IMR-90 (cell line): ENCODE measurements at places on chromosomes 3 and 15. TPM values are rescaled to one million over a fixed set of nuclear protein-coding genes. Genes with fewer than 3 reads are reported as not detected.
A peak's percentile ranks its signal among the peaks of the same experiment; 100 is the strongest.

- peaks cover 19% of the 10 kb centered on the region for H3K36me3 ChIP-seq
- peaks cover 14% of the 10 kb centered on the region for H3K27me3 ChIP-seq
- no peak within 1 kb of the TSS for H3K27ac ChIP-seq
- H3K4me3 ChIP-seq, result no peak within 1 kb of the TSS
Measured at GRCh38 chr3:9703736-9704346, at the start of gene CPNE9. Gene CPNE9 (plus strand): TSS chr3:9703833. CDS start chr3:9703997, 164 bp downstream.

- H3K4me1 ChIP-seq, result no peaks in the 10 kb centered on the region
- no peaks in the 10 kb centered on the region for H3K36me3 ChIP-seq
- peaks cover 2% of the 10 kb centered on the region; the same call in 1 of the 2 replicates for H3K27me3 ChIP-seq
- H3K4me3 ChIP-seq, result no peak overlapping the region
Measured at GRCh38 chr15:81851757-81852156, 194.1 kb downstream of the MEX3B start.

GRCh38 chr15:32956711-32957110 lies 237.8 kb downstream of the FMN1 start:
- H3K36me3 ChIP-seq, result no peaks in the 10 kb centered on the region
- no peak overlapping the region for H3K4me3 ChIP-seq
- peaks cover 34% of the 10 kb centered on the region for H3K4me1 ChIP-seq
- peak overlapping the region; percentile 29; the same call in 1 of the 2 replicates for H3K27ac ChIP-seq
- no peak for DNase-seq

GRCh38 chr15:70698426-70698825 lies 64.9 kb downstream of the UACA start:
- no peak for DNase-seq
- H3K27me3 ChIP-seq, result no peaks in the 10 kb centered on the region
- H3K4me1 ChIP-seq, result peaks cover 13% of the 10 kb centered on the region
- peaks cover 4% of the 10 kb centered on the region for H3K36me3 ChIP-seq
- no peak overlapping the region for H3K27ac ChIP-seq

- H3K27me3 ChIP-seq, result no peaks in the 10 kb centered on the region
- H3K27ac ChIP-seq, result no peak overlapping the region
- H3K36me3 ChIP-seq, result peaks cover 3% of the 10 kb centered on the region; the same call in 1 of the 2 replicates
Measured at GRCh38 chr3:182889948-182890629, 90.2 kb downstream of the DCUN1D1 start.

DNA sequence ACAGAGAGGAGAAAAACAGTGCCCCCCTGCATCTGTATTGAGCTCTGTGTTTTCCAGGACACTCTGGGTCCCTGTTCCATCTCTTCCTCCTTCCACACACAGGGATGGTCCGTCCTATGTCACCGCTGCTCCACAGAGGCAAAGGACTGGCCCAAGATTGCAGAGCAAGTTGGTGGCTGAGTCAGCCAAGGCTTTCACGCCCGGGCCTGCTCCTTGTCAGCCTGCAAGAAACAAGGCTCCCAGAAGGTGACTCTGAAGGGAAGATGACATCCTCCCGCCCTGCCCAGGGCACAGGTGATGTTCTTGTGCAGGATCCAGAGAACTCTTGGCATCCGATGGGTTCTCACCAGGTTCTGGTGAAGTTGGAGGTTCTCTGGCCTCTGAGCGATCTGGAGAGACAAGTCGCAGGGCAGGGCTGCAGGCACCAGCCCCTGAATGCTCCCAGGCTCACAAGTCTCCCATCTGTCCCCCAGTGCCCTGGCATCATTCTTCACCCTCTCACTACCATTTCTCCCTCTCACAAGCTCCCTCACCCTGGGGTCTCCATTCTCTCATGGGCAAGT lies 138.6 kb downstream of the MEGF11 start:
- no peak overlapping the region for H3K27ac ChIP-seq
- H3K4me3 ChIP-seq, result no peak overlapping the region
- H3K36me3 ChIP-seq, result no peaks in the 10 kb centered on the region
- DNase-seq, result no peak
- peaks cover 43% of the 10 kb centered on the region for H3K27me3 ChIP-seq
- H3K4me1 ChIP-seq, result no peaks in the 10 kb centered on the region

GRCh38 chr15:83144771-83145170 lies 37.3 kb downstream of the TM6SF1 start:
- H3K4me3 ChIP-seq, result no peak overlapping the region
- H3K27me3 ChIP-seq, result no peaks in the 10 kb centered on the region
- peaks cover 23% of the 10 kb centered on the region for H3K36me3 ChIP-seq
- H3K27ac ChIP-seq, result no peak overlapping the region

GRCh38 chr3:12400616-12401194 lies 83.6 kb upstream of the TSEN2 start:
- peaks cover 6% of the 10 kb centered on the region for H3K4me1 ChIP-seq
- no peaks in the 10 kb centered on the region for H3K27me3 ChIP-seq
- peak; percentile 86 for DNase-seq
- no peak overlapping the region for H3K4me3 ChIP-seq
- no peak overlapping the region for H3K27ac ChIP-seq
- H3K36me3 ChIP-seq, result no peaks in the 10 kb centered on the region

DNA sequence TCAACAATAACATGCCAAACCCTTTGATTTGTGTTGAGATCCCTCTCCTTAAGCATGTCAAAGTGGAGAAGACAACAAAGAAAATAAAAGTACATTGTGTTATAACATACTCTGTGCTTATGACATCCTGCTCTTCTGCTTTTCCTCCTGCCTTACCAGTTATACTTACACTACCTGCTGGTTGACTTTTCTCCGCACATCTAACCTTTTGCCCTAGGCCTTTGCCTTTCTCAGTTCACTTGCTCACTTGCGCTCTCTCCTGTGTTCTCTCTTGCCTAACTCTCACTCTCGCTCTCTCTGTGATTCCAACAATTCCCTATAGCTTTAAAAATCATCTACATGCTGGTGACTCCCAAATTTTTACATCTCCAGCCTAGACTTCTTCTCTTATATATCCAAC lies 5.7 kb downstream of the DNAH12 start:
- no peaks in the 10 kb centered on the region for H3K27me3 ChIP-seq
- no peak overlapping the region for H3K27ac ChIP-seq
- H3K4me1 ChIP-seq, result no peaks in the 10 kb centered on the region
- H3K4me3 ChIP-seq, result no peak overlapping the region
- no peaks in the 10 kb centered on the region for H3K36me3 ChIP-seq

Gene ZIC1
- not detected in 2 replicates for total RNA-seq

Gene PEX5L
- total RNA-seq, result under 0.01 TPM in 1 of 2 replicates, not detected in the other

GRCh38 chr3:196883361-196883760 lies 15.6 kb downstream of the SENP5 start:
- no peak overlapping the region for H3K27ac ChIP-seq
- peaks cover 13% of the 10 kb centered on the region for H3K36me3 ChIP-seq
- no peak overlapping the region for H3K4me3 ChIP-seq
- H3K4me1 ChIP-seq, result peaks cover 2% of the 10 kb centered on the region; the same call in 1 of the 2 replicates
- H3K27me3 ChIP-seq, result no peaks in the 10 kb centered on the region
- DNase-seq, result no peak

- peaks cover 14% of the 10 kb centered on the region; the same call in 1 of the 2 replicates for H3K36me3 ChIP-seq
- peak overlapping the region; percentile 56 for H3K4me3 ChIP-seq
- no peaks in the 10 kb centered on the region for H3K27me3 ChIP-seq
- peaks cover 4% of the 10 kb centered on the region; the same call in 1 of the 2 replicates for H3K4me1 ChIP-seq
Measured at GRCh38 chr15:82047453-82048400, 1.9 kb upstream of the MEX3B start.

Gene STRA6
- total RNA-seq, result not detected in 2 replicates

Gene GSK3B
- 33.2 and 39.7 TPM in 2 replicates for total RNA-seq

DNA sequence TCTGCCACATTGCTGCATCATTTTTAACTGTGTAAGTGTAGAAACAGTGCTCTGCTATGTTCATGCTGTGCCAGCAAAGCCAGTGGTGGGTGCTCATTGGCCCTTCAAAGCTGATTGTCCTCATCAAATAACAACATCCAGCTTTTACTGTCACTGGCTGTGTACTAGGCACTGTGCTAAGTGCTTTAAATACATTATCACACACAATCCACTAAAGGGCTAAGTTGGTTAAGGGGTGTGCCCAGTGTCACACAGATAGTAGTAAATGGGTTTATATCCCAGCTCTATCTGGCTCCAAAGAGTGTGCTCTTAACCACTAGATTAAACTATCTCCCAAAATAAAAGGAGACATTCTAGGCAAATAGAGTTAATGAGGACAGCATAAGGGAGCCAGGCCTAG lies 7.7 kb downstream of the TUBGCP4 start:
- H3K27me3 ChIP-seq, result no peaks in the 10 kb centered on the region
- DNase-seq, result no peak
- peaks cover 3% of the 10 kb centered on the region for H3K4me1 ChIP-seq

- DNase-seq, result peak; percentile 43
- H3K4me3 ChIP-seq, result no peak overlapping the region
- peak overlapping the region; percentile 83 for H3K27ac ChIP-seq
- no peaks in the 10 kb centered on the region for H3K27me3 ChIP-seq
- H3K4me1 ChIP-seq, result peaks cover 11% of the 10 kb centered on the region
Measured at GRCh38 chr15:92808598-92809063, 91.5 kb upstream of the CHD2 start.

Gene TNFAIP8L3
- total RNA-seq, result 0.83 and 0.90 TPM in 2 replicates

Gene DLL4
- total RNA-seq, result 1.7 and 1.8 TPM in 2 replicates

DNA sequence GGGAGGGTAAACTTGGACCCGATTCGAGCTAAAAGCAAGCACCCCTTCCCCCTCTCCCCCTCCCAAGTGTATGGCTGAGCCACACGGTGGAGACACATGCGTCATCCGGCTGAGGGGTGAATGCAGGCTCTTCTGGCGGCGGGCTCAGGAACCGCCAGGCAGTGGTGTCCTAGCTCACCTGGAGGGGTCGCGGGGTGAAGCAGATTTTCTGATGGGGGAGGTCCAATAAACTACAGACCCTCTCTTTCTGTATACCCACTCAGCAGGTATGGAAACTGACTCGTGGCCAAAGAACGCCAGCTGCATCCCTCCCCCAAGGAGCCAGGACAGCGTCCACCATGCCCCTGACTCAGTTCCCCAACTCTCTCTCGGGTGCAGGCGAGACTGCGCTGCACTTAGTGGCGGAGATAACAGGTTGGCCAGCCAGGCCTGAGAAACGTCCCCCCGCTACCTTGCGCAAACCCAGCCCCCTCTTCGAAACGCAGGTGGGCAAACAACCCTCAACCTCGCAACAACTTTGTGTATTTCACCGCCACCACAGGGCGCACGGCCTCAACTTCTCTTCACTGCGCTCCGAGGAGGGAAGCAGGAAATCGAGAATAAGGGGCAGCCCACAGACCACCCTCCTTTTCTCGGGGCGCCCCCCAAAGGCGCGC lies 1.3 kb downstream of the MAGI1 start:
- H3K27me3 ChIP-seq, result no peaks in the 10 kb centered on the region
- H3K36me3 ChIP-seq, result no peaks in the 10 kb centered on the region
- H3K27ac ChIP-seq, result peak overlapping the region; percentile 88
- DNase-seq, result peak; percentile 64
- peaks cover 32% of the 10 kb centered on the region for H3K4me1 ChIP-seq

Gene CLRN1
- not detected in 2 replicates for total RNA-seq

Gene TBC1D5
- 53.6 and 57.0 TPM in 2 replicates for total RNA-seq

Gene LIPH
- 0.28 and 0.36 TPM in 2 replicates for total RNA-seq

DNA sequence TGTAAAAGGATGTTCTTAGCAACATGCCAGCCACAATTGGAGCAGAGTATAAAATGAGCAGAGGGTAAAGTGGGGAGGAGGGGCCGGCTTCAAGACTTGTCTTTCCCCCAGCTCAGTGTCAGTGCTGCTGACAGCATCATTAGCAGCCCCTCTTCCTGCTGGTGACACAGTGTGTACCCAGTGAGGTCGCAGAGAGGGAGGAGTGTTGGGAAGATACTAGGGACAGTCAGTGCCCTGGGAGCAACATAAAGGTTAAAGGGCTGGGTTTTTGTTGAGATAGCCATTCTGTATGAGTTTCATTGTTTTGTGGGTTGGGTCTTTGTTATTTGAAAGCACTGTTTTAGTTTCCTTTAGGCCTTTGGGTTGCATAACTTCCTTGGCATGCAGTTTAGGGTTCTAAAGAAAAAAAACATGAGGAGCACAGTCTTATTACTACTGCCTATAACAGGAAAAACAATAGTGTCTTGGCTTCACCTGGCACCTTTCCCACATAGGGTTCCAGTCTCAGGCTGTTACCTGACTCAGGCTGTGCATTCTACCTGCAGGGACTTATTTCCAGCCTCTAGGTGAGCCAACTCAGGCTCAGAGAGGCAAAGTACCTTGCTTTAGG lies 94.1 kb upstream of the SKOR1 start:
- H3K4me3 ChIP-seq, result no peak overlapping the region
- H3K36me3 ChIP-seq, result no peaks in the 10 kb centered on the region
- no peak overlapping the region for H3K27ac ChIP-seq
- no peaks in the 10 kb centered on the region for H3K27me3 ChIP-seq
- no peaks in the 10 kb centered on the region for H3K4me1 ChIP-seq

DNA sequence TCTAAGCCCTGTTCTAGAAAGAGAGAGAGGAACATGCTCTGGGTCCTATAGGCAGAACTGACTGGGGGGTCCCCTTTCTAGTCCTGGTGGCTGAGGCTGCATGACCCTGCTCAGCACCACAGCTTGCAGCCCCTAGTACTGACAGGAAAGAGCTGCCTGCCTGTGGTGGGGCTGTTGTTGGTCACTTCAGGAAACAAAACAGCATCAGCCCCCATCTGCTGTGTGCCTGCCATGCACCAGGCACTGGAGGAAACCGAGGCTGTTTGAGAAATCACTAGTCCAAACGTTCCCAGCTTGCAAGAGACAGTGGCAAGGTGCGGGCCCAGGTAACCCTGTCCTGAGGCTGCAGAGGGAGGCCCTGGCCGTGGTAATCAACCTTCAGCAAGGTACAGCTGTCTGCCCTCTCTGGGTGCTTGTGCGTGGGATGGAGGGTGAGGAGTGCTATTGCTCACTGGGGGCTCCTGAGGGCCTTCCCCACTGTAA lies 90.6 kb downstream of the IQSEC1 start:
- no peak overlapping the region for H3K4me3 ChIP-seq
- H3K36me3 ChIP-seq, result no peaks in the 10 kb centered on the region
- H3K27ac ChIP-seq, result no peak overlapping the region
- no peak for DNase-seq
- H3K27me3 ChIP-seq, result no peaks in the 10 kb centered on the region

Gene ERC2
- 0.18 and 0.28 TPM in 2 replicates for total RNA-seq

GRCh38 chr15:83287541-83288027 lies 3.1 kb upstream of the BNC1 start:
- peaks cover 13% of the 10 kb centered on the region for H3K4me1 ChIP-seq
- H3K36me3 ChIP-seq, result no peaks in the 10 kb centered on the region

- no peaks in the 10 kb centered on the region for H3K4me1 ChIP-seq
- H3K27ac ChIP-seq, result no peak overlapping the region
- H3K36me3 ChIP-seq, result peaks cover 91% of the 10 kb centered on the region
- DNase-seq, result no peak
Measured at GRCh38 chr15:70054366-70054765, 43.4 kb downstream of the TLE3 start.

DNA sequence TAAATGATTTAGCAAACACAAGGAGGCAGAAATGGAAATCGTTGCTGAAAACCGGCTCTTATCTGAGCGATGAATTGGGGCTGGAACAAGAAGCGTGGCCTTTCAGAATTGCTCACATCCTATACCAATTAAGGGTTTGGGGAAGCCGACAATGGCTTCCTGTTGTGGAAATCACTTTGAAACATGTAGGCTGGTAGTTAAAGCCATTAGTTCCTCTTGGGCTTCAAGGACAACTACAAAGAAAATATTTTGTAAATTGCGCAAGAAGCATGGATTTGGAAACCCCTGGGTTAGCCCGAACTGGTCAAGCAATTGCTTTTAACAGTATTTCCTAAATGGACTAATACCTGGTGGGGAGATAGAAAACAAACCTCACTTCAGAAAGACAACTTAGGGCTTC lies 182.4 kb downstream of the ADAMTS9 start:
- no peak overlapping the region for H3K4me3 ChIP-seq
- peaks cover 15% of the 10 kb centered on the region for H3K4me1 ChIP-seq
- DNase-seq, result no peak
